ENCODE measurements at places on chromosomes 7 and 10. TPM values are rescaled to one million over a fixed set of nuclear protein-coding genes. Genes with fewer than 3 reads are reported as not detected.

Gene ZNF736
- 8.0 TPM for total RNA-seq

Gene FAS
- 3.8 TPM for total RNA-seq

Gene BICC1
- 13.2 TPM for total RNA-seq

Gene CNPY1
- total RNA-seq: not detected

Gene JMJD1C
- 31.8 TPM for total RNA-seq

Gene ADAM8
- 2.2 TPM for total RNA-seq
